Tibial nerve (tissue), 4 donors: ENCODE measurements at places on chromosomes 7 and 10. TPM values are rescaled to one million over a fixed set of nuclear protein-coding genes. Genes with fewer than 3 reads are reported as not detected.

DNA sequence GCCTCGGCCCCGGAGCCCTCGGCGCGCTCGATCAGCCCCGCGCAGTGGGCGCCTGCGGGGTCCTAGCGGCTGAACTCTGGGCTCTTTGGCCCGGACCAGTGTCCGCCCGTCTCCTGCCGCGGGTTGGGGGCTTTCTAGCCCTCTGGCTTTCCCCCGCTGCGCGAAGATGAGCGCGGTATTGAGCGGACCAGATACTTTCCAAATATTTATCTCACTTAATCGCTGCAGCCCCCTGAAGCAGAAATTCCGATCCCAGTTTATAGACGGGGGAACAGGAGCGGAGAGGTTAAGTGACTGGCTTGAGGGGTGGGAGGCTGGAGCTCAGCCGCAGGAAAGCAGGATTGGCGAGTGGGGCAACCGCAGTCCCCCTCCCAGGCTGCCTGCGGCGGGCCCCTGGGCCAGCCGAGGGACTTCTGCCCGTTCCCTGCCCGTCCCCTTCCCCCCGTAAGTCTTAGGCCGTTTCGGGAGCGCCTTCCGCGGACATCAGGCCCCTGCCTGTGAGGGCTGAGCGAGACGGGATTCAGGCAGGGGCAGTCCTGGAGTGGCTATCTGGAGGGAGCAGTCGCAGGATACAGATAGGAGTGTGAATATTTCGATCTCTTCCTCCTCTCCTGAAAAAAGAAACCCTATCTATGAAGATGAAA is 565 bp downstream of the STRIP2 start:
- DNase-seq = no peak

SPDYE9 gene
- not detected for total RNA-seq

DNA sequence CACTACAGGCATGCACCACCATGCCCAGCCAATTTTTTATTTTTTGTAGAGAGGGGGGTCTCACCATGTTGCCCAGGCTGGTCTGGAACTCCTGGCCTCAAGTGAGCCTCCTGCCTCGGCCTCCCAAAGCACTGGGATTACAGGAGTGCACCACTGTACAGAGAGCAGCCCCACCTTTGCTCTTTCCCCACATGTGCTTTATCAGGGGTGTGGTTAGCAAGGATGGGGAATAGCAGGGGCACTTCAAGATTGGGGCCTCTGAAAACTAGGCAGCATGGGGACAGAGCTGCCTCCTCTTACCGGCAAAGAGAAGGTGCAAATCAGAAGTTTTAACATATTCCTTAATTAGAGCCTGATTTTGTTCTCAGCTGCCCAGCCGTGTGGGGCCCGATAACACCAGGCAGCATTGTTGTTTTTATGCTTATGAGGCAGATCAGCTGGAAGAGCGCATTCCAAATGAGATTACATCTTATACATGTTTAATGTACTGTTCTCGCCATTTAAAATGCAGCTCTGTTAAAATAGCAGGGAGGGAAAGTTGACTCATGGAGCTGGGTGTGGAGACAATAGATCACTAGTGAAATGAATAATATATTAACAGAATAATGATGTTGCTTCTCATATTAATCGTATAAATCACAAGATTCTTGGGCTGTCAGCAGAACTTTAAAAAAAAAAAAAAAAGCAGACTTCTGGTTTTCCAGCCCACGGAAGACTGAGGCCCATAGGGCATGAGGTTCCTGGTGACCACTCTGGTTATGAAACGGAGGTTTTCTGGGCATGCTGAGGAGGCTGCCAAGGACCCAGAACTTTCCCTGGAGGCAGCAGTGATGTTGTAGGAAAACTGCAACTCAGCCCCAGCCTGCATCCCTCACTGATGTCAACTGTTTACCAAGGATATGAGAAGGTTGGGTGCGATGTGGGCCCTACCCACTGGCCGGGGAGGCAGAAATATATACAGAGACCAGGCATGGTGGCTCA is 62.5 kb downstream of the TMEM130 start:
- DNase-seq = no peak

GRCh38 chr7:22120391-22121053 is 174.8 kb upstream of the CDCA7L start:
- no peak for DNase-seq

- no peak for DNase-seq
Measured at GRCh38 chr10:89240519-89240918, 11.1 kb downstream of the LIPA start.

DNA sequence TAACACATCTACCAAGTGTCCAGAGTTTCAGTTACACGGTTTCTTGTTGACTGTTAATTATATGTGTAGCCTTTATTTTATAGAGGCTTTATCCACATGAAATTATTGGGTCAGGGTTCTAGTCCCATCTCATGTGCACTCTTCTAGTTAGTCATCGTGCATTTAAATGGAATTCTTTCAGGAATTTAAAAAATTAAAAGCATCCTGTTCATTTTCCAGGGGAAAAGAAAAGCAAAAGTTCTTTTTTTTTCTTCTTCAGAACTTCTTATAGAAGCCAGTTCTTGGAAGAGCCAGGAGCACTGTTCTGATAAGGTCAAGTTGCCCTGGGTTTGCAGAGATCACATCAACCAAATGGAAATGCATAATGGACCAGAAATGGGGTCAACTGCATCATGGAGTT is 324.7 kb downstream of the INHBA start:
- no peak for DNase-seq

FOXI2 gene
- not detected for total RNA-seq

DNA sequence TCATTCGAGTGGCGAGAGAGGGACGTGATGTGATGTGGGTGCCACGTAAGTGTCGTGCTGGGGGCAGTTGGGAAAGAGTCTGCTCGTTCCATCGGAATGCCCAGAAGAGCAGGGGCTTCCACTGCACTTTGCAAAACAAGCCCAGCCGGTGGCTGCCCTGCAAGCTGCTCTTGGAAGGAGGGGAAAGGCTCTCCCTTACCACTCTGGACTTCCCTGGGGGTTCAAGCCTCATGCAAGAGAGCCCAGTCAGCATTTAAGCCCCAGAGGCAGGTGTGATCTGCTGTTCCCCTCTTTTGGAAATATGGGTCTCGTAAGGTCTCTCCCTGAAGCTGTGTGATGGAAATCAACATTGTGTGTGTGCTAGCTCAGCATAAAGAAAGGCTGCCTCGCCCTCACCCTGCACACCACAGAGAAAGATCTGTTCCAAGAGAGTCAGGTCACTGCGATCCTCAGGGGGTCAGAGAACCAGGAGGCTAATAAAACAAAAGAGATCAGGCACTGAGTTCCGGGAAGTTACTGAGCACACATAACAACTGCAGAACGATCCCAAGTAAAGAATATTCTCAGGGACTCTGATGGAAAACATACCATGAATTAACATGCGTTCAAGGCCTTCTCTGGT is 212.5 kb downstream of the ADAM12 start:
- no peak for DNase-seq

DNA2 gene
- 9.0 TPM for total RNA-seq

- no peak for DNase-seq
Measured at GRCh38 chr10:86449926-86450558, 71.5 kb downstream of the WAPL start.

GRCh38 chr7:81014266-81014665 is 95.4 kb upstream of the SEMA3C start:
- DNase-seq = no peak

MYO1G gene
- 10.5 TPM for total RNA-seq

- no peak for DNase-seq
Measured at GRCh38 chr10:34161777-34162370, 653.2 kb downstream of the PARD3 start.

SMKR1 gene
- not detected for total RNA-seq

DNA sequence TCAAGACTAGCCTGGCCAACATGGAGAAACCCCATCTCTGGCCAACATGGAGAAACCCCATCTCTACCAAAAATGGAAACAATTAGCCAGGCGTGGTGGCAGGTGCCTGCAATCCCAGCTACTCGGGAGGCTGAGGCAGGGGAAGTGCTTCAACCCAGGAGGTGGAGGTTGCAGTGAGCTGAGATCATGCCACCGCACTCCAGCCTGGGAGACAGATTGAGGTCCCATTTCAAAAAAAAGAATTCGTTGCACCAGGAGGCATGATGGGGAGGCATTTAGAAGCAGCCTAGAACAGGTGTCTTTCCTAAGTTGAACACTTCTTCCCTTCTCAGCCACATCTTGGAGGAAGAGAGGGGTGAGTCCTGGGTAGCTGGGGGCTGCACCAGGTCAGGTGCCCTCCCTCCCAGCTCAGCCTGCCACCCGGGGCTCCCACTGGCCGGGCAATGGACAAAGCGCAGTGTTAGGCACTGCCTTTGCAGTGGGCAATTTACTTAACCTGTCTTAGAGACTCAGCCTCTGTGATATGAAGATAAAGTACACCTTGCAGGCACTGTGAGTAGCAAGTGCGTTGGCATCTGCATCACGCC is 726.8 kb downstream of the PARD3 start:
- DNase-seq = no peak

DNA sequence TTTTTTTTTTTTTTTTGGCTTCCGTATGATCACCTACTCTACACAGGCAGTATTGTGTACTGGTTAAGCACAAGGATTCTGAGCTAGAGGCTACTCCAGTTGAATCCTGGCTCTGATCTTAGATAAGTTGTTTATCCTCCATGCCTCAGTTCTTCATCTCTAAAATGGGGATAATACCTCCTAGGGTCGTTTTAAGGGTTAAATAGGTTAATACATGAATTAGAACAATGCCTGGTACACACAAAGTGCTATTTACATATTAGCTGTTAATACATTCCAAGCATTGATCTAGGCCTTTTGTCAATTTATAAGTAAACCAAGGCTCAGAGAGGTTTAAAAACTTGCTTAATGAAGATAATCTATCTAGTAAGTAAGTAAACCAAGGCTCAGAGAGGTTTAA is 59.0 kb downstream of the ST7 start:
- no peak for DNase-seq

SPDYE2B gene
- not detected for total RNA-seq

TFPI2 gene
- 1.8 TPM for total RNA-seq

TMEM140 gene
- 33.2 TPM for total RNA-seq

DNA sequence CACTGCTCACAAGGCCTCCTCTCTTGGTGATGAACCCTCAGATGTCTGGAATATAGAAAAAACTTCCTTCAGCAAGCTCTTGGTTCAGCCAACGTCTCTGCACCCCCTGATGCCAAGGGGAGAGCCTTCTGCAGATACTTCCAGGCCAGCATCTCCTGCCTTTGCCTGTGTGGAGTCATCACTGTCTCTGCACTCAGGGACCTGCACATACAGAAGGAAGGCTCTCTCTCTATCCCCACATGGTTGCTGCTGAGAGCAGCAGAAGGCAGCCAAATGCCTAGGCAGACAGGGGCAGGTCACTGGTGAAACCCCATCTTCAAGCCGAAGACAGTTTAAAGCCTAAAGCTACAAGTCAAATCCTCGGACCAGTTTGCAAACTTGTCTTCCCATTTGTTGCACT is 137.6 kb downstream of the WDR11 start:
- no peak for DNase-seq

DNA sequence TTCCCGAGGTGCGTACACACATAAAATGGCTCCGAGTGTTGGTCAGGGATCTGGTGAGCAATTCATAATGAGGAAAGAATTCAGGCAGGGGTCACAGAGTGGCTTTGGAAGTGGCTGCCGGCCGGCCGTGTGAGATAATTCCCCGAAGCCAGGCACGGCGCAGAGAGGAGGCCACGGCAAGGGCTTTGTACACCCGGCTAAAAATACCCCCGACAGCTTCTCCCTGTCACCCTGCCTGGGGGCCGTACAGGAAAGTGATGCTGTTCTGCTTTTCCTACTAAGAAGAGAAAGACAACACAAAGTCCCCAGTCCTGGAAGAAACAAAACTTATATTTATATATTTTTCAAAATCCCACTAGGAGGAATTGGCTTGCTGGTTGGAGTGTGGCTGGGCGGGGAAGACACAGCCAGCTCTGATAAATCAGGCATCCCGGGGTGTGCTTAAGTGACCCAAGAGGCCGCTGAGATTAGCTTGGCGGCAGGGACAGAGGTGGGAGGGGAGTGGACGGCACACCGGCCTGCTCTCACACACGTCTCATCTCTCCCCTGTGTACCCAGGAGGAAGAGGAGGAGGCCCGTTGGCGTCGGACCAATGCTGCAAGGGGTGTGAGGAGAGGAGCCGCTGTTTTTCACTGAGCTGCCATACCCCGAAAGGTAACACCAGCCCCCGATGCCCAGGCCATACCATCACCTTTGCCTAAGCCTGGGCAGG is 70.5 kb downstream of the ZMIZ1 start:
- no peak for DNase-seq

DNA sequence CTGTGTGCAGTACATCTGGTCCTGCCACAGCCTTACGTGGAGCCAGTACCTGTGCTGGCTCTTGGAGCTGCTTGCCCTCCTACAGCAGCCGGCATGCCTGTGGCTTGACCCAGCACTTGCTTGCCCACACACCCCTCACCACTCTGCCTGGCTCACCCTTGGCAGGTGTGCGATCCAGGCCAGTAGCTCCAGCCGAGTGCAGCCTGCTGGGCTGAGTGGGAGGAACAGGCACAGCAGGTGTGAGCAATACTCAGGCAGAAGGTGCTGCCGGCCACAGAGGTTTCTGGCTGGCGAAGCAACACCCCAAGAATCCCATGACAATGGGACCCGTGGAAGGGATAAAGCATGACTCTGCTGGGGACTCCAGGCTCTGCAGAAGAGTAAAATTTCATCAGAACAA is 173.5 kb upstream of the ADCY1 start:
- no peak for DNase-seq

RASSF4 gene
- total RNA-seq = 181 TPM

DNA sequence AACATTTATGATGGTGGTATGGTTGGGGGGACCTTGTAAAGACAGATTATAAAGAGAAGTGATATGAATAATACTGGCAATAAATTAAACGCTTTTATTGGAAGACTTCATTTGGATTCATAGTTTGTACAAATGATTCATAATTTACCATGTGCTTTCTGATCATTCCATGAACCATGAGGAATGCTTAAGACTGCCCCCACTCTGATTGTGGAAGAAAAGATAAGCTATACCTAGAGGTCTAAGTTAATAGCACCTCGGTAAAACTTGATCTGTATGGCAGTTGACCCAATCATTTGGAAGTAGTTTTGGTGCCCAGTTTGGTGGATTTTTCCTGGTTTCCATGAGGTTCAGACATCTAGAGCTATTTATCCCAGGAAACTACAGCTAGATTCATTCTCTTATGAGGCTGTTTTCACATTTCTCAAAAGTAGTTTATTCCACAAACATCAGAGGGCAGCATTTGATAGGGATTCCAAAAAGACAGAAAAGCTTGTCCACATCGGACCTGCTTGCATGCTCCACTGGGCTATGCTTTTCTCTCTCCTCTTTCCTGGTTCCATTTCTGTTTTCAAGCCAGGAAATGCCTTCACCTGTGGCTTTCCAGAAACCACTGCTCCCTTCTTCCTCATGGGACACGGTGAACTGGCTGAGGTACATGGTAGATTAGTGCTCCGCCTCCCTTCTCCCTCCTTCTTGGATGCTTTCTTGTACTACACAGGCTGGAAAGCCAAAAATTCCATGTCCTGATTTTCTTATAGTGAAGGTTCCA is 29.2 kb downstream of the TFAM start:
- no peak for DNase-seq

SFRP5 gene
- total RNA-seq = 440 TPM

OIT3 gene
- total RNA-seq = not detected

DNA sequence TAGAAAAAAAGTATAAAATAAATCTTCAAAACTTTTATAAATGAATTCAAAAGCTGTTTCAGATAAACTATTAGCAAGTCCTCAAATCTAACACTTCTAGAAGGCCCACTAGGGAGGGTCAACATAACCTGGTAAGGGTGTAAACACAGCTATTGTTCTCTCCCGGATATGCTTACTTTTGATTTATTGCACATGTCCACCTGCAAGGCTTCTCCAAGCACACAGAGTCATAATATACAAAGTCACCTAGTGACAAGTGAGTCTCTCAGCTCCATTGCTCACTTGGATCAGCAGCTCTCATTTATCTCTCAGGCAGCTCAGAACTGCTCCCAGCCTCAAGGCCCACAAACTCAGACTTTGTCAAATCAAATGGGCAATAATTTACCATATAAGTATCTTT is 44.0 kb upstream of the COL1A2 start:
- no peak for DNase-seq

GIMAP4 gene
- 23.7 TPM for total RNA-seq
